ENCODE measurements at places on chromosomes 12 and 14. TPM values are rescaled to one million over a fixed set of nuclear protein-coding genes. Genes with fewer than 3 reads are reported as not detected.

- no peak for DNase-seq
Observed at GRCh38 chr12:110093631-110094311, 30.4 kb upstream of the IFT81 start.

DNA sequence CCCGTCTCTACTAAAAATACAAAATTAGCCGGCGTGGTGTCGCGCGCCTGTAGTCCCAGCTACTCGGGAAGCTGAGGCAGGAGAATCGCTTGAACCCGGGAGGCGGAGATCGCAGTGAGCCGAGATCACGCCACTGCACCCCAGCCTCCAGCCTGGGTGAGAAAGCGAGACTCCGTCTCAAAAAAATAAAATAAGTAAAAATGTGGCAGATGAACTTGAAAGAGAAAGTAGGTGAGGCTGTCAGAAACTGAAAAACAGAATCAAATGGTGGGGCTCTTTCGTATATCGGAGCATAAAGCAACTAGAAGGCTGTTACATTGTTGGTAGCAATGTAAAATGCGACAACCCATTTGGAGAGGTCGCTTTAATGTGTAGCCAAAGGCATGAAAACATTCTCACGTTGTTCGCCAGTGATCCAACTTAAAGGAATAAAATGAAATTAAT is 767 bp upstream of the CCNT1 start:
- DNase-seq = peak; percentile 33

Gene CCDC196
- not detected for total RNA-seq

- DNase-seq = no peak
Observed at GRCh38 chr12:84411031-84411430, 501.6 kb downstream of the SLC6A15 start.

- no peak for DNase-seq
Observed at GRCh38 chr12:114636723-114637480, 47.1 kb downstream of the TBX3 start.

DNA sequence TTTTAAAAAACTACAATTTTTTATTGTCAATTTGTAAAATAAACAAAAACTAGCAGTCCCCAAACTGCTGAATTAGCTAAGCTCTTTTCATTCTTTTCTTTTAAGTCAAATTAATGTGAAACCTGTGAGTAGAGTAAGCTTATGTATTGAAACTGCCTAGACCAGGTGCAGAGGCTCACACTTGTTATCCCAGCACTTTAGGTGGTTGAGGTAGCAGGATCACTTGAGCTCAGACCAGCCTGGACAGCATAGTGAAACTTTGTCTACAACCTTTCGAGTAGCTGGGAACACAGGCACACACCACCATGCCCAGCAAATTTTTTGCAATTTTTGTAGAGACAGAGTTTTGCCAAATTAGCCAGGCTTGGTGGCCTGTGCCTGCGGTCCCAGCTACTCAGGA is 26.4 kb downstream of the SCFD1 start:
- no peak for DNase-seq

DNA sequence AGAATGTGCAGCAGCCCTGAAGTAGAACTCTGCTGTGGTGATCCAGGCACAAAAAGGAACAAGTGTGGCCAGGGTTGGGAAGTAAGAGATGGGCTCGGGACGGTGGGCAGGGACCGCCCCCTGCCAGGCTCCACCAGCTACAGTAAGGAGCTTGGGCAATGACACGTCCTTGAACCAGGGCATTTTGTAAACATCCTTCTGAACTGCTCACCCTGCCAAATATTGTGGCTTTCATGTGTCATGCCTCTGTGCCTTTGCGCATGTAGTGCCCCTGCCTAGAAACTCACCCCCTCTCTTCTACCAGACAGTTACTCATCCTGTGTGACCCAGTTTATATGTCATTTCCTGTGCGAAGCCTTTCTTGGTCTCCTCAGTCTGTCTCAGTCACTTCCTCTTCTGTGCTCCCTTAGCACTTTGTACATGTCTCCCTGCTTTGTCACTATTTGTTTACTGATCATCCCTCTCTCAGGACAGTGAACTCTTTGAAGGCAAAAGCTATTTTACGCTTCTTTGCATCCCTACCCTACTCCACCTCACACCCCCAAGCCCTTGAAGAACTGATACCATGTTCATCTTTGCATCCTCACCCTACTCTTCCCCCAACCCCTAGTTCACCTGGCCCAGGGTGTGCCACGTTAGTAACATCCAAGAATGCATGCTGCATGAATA is 108.9 kb upstream of the PLEKHG7 start:
- DNase-seq = peak; percentile 42

DNA sequence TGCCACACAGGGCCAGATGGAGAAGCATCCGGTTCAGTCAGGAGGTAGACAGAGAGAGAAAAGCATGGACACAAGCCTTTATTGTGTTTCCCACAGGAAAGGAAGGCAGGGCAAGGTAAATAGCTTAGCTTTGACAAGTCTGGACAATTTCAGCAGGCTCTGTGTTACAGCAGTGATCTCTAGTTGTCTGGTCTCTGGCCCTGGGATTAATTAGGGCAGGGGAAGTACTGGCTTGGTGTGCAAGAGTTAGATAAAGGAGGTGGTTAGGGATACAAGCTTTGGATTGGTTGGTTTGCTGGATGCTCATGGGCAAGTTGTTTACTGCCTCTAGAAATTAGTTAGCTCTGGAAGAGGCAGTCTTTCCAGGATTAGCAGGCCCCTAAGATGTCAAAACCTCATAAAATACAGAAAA is 15.1 kb upstream of the NGDN start:
- no peak for DNase-seq

Gene TPPP2
- total RNA-seq = not detected

Gene IGF1
- total RNA-seq = 0.85 TPM

Gene LRRIQ1
- 0.21 TPM for total RNA-seq

GRCh38 chr12:114399664-114400211 is 6.2 kb downstream of the TBX5 start:
- DNase-seq = no peak

- no peak for DNase-seq
Observed at GRCh38 chr12:69490920-69491643, 20.9 kb downstream of the FRS2 start.

DNA sequence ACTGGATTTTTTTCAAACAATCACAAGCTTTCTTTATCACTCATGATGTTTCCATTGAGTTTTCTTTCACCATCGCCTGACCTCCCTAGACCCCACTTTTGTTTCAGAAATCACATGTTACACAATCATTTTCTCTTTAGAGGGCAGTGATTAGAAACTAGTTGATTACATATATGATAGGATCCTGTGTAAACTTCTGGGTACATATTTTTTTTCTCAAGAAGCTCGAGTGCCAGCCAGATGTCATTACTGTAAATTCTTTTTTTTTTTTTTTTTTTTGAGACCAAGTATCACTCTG is 62.4 kb upstream of the PSMA6 start:
- DNase-seq = no peak

- no peak for DNase-seq
Observed at GRCh38 chr12:25883026-25883916, 75.2 kb upstream of the RASSF8 start.

DNA sequence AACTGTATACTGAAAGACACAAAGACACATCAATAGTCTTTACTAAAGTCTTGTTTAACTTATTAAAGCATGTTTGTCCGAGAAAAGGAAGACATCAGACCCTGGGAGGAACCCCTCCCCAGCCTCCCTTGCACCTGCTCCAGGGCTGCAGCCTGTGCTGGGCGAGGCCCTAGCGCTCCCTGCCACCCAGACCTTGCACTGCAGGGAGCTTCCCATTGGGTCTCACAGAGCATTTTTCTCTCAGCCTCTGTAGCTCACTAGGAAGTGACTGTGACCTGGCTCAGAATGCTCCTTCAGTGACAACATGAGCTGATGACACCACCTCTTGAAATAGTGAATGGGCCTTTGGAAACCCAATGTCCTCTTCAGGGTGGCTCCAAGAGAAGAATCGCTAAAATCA is 461.2 kb downstream of the TMEM121 start:
- no peak for DNase-seq

Gene BCL2L14
- not detected for total RNA-seq

Gene DAO
- total RNA-seq = not detected

- no peak for DNase-seq
Observed at GRCh38 chr12:101173197-101173749, 36.8 kb downstream of the SLC5A8 start.

- no peak for DNase-seq
Observed at GRCh38 chr12:28898038-28898437, 251.0 kb upstream of the FAR2 start.

GRCh38 chr14:105863296-105864108 is 337.1 kb downstream of the TMEM121 start:
- DNase-seq = no peak

DNA sequence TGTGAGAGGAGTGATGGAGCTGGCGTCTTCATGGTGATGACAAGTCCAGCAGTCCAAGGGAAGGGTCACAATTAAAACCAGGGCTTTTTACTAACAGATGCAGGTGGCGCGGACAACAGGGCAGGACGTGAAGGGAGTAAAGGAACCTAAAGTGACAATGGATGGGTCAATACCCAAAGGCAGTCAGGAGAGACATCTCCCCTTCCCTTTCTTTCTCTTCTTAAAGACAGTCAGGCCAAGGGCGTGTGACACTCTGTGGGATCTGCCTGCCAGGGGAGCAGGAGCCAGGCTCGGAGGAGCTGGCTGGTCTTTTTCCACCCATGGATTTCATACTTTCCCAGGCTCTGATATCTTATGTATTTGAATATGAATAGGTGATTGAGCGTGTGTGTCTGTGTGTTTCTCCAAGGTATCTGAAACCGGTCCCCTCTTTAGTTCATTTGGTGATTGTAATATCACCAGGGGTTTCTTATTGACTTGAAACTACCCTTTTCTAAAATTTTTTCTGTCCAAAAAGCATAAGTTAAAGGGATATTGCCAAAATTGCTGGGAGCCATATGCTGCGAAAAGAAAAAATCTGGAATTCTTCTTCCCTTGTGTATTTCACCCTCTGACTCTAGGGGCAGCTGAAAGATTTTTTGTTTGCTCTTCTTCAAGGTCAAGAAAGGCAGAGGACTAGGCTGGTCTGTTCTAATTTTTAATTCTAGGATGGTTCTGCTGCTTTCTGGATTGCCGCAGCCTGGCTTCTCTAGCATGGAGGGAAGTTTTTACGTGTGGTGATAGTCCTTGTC is 61.8 kb downstream of the FBXL14 start:
- no peak for DNase-seq

GRCh38 chr12:31783996-31784645 is 55.3 kb upstream of the AMN1 start:
- DNase-seq = no peak

DNA sequence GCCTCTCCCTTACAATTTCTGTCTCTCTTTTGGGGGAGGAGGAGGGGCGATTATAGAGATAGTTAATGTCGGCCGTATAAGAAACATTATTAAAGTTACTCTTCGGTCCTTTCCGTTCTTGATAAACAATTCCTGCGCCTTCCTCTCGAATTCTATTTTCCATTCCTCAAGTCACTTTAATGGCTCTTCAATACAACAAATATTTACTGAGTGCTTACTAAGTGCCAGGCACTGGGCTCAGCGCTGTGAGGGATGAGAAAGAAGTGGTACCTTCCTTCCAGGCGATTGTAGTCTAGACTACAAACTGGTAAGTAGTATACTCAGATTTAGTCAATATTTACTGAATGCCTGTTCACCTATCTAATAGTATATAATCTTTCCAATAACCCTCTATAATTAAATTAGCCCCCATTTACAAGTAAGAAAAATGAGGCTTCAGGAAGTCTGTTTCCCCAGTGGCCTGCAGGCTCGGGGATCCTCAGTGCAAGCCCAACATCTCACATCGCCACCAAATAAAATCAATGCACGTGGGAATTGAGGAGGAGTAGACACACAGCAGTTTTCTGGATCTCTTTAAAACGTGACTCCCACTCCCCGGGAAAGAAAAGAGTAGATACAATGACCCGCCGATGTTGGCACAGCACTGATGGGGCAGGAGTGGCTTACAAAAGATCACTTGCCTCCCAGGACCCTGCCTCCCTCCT is 589 bp upstream of the ZNF219 start:
- DNase-seq = no peak

DNA sequence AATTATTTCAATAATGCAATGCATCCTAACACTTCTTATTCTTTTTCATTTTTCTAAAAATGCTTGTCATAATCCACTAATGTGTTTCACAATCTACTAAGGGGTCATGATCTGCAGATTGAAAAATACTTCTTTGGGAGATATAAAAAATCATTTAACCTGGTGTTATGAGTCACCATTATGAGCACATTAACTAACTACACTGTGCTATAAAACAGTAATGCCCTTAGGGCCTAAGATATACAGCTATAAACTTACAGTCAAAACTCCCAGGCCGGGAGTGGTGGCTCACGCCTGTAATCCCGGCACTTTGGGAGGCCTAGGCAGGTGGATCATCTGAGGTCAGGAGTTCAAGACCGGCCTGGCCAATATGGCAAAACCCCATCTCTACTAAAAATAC is 14.2 kb downstream of the ATXN2 start:
- DNase-seq = no peak
